ENCODE measurements at places on chromosomes 2 and 18.

GRCh38 chr18:250685-251084 is 17.2 kb downstream of the THOC1 start:
- DNase-seq = no peak

DNA sequence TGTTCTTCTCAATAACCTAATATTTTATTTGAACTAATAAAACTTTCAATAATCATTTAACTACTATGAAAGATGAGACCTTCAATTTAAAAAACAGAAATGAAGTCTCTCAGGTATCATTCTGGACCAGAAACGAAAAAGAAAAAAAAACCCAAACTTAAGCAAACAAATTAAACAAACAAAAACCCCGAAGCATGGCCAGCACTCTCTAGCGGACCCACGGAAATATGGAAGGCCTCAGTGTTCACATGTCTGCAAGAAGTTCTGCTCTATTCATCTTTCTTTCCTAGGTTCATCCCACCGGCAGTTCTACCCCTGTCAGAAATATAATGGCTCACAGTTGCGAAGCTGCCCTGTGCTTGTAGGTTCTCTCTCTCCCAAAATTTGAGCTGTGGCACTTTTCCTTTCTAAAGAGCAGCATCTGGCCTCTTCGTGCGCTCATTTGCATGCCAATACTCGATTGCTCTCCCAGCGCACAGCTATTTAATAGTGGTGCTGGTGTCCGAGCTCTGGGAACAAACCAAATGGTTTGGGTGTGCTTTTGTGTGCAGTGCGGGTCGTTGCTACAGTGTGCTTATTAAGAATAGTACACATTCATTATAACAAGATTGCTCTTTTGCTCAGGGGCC is 129.0 kb upstream of the ZEB2 start:
- no peak for DNase-seq

DNA sequence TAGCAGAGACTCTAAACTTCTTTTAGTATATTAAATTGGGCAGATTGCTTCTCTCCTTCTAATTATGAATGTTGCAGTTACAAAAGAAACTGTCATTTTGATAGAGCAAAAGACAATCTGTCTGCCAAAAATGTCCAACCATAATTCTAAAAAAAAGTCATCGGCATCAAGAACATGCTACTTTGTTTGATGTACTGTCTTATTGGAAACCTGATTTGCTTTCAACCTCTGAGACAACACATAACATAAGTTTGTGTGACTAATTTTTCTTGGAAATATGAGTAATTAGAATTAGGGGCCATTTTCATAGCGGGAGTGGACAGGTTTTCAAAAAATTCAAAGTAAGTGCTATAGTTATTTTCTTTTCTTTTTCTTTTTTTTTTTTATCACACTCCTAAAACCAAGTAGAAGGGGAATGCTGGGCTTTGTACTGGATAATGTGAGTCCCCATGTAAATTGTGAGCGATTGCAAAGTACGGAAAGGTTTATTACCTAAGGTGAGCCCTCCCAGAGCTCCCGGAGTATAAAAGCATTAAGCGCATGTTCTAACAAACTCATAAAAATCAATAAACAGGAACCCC is 59.1 kb downstream of the ZEB2 start:
- DNase-seq = no peak

GRCh38 chr18:24170360-24170759 is 31.5 kb downstream of the CABYR start:
- no peak for DNase-seq

DNA sequence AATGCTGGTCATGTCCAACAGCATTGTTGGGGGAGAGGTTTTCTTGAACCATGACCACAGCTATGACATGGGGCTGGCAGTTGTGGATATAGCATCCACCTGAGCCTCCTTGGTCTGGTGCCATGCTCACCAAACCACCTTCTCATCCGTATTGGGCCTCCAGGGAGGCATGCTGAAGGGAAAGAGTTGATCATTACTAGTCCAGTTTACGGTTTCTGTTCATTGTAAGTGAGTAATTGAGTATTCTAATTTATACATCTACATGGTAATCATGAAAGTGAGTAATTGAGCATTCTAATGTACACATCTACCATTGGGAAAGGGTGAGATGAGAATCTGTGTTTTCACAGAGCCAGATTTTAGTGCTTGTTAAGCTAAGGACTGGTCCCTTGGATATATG is 6.8 kb downstream of the TMEM87B start:
- DNase-seq = no peak

DNA sequence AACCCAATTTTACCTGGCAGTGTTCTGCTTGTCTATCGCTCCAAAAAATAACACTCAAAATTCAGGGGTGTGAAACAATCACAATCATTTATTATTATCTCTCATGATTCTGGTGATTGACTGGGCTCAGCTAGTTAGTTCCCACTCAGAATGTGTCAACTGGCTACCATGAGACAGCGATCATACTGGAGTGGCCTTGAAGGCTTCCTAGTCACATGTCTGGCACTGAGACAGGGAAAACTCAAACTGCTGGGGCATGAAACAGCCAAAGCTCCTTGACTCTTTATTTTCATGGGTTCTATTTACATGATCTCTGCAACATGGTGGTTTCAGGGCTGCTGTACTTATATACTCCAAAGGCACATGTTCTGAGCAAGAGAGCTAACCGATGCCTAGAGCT is 6.2 kb upstream of the ANXA4 start:
- no peak for DNase-seq

DNA sequence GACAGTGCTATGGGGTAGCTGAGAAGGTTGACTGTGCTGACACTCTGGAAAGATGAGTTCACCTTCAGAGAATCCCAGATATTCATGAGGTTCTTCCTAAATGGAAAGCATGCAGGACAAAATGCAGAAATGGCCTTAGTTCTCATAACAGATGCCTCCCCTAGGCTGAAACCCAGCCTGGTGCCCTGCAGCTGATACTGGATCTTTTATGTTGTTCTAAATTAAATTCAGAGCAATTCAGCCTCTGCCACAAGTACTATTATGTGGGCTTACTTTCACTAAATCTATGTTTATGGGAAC is 172.0 kb upstream of the SERPINE2 start:
- DNase-seq = no peak

GRCh38 chr2:210230518-210230917 is 5.3 kb upstream of the ACADL start:
- no peak for DNase-seq

Data from tibial nerve (tissue), 4 donors.